ENCODE measurements at places on chromosomes 4 and X.

GRCh38 chrX:39750848-39751247 is 346.9 kb downstream of the BCOR start:
- no peak for DNase-seq

GRCh38 chr4:84916227-84916626 is 50.3 kb downstream of the WDFY3 start:
- no peak for DNase-seq

GRCh38 chr4:76301068-76301774 is 5.3 kb upstream of the STBD1 start:
- peak; percentile 88 for DNase-seq

DNA sequence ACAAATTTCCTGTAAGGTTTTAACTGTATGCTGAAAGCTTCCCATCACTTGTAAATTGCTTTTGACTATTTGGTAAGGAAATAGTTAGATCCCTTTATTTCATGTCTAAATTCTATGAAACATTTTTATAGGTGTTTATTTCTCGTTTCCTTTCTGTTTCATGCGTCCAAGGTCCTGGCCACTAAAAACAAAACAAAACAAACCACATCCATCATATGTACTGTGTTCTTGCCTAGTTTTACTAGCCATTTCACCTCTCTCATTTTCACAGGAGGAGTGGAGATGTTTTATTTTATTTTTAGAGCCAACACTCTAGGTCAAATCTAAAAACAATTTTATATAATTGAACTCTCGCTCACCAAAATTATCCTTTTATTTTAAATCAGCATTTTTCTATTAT is 375.2 kb upstream of the CTSO start:
- no peak for DNase-seq

- DNase-seq, result no peak
Measured at GRCh38 chr4:2733001-2733843, 22.9 kb downstream of the TNIP2 start.

DNA sequence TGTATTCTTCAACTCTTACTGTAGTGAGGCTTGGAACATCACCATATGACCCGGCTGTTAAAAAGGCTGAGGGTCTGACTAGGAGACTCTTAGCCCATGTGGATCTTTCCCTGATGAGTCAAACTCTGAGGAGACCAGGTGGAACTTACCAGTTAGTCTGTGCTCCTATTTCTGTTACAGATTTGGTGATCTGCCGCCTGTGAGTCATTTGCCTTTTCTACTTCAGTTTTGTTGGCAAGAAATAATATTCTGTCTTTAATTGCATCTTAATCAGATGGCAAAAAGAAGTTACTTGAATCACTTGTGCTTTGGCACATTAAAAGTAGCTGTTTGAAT is 48.4 kb downstream of the MTM1 start:
- DNase-seq, result no peak

GRCh38 chrX:136781180-136781797 is 557 bp upstream of the ARHGEF6 start:
- peak; percentile 20 for DNase-seq

GRCh38 chr4:150479657-150480056 is 102.3 kb upstream of the MAB21L2 start:
- DNase-seq, result peak; percentile 41

- DNase-seq, result no peak
Measured at GRCh38 chrX:129830494-129830893, 13.2 kb downstream of the ZDHHC9 start.

Data from choroid plexus epithelial cell (primary cell).